ENCODE measurements at places on chromosomes 16 and 17.

DNA sequence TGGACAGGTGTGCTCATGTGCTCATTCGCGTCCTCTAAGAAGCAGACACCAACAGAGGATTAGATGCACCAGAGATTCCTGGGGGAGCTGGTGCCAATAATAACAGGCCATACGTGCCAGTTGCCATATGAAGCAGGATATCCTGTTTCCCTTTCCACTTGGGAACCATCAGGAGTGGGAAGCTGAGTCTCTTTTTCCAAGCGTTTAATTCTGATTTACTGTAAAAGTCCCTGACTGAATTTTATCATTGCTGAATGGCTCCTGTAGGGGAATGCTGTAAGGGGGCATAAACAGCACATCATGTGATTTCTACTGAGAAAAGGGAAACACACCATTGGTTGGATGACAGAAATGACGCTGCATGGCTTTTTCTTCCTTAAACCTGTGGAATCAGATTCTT, 113.3 kb downstream of the IRF8 start:
- DNase-seq, result no peak

- DNase-seq, result no peak
Observed at GRCh38 chr16:28260193-28260592, 32.1 kb upstream of the SBK1 start.

- DNase-seq, result no peak
Observed at GRCh38 chr16:26717826-26718225, 348.9 kb upstream of the C16orf82 start.

- DNase-seq, result no peak
Observed at GRCh38 chr16:89784406-89784805, 32.0 kb downstream of the FANCA start.

GRCh38 chr17:4154201-4154600, 11.2 kb downstream of the CYB5D2 start:
- DNase-seq, result no peak

GRCh38 chr17:61149862-61150362, 249.7 kb upstream of the TBX2 start:
- DNase-seq, result no peak

GRCh38 chr17:20993863-20994778, 48.7 kb downstream of the USP22 start:
- DNase-seq, result no peak

DNA sequence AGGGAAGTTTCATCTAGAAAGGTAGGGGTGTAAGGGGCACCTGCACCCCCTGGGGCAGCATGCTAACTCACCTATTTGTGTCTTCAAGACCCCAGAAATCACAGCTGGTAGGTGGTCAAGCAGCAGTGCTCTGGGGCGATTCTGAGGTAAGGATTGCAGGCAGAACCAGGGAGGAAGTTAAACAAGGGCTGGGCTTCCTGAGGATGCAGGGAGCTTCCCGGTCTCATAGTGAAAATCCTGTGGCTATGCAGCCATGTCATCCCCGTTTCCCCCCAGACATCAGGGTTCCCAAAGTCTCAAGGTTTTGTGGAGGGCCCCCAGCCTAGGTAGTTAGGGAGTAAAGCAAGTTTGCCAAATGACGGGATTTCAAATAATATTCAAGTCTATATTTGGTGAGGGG, 78.5 kb downstream of the C16orf78 start:
- DNase-seq, result no peak

- no peak for DNase-seq
Observed at GRCh38 chr16:79264237-79265109, 336.1 kb downstream of the MAF start.

DNA sequence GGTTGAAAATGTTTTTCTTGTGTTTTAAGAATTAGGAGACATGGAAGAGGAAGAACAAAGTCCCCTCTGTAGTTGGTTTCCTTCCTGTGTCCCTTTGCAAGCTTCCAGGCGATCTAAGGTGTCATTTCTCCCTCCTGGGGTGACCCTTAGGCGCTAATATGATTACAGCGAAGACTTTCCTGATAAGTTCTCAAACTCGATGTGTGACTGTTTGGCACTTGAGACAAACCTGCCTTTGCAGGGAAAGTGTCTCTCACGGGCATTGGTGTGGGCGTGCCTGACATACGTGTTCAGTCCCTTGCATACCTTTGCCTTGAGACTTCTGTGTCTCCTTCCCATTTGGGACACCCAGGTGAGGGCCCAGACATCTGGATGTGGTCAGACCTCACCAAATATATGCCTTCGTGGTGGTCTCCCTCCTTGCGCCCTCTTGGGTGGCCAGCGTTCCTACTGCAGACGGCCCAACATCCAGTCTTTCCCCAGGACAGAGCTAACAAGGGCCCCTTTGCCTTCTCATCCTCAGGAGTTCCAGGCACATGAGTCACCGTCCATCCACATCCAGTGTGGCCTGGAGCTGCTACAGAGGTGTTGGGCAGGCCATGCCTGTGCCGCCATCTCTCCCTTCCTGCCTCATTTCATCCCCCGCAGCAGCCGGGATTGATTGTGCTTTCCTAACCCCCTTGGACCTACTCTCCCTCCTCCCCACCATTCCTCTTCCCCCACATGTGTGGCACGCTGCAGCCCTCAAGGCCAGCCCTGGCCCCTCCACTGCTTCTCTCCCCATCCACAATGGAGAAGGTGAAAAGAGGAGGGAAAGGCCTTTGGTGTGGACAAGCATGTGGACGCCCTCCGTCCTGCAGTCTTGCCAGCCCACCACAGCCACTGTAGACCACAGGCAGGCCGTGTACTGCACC, 3.1 kb upstream of the JPT2 start:
- no peak for DNase-seq

DNA sequence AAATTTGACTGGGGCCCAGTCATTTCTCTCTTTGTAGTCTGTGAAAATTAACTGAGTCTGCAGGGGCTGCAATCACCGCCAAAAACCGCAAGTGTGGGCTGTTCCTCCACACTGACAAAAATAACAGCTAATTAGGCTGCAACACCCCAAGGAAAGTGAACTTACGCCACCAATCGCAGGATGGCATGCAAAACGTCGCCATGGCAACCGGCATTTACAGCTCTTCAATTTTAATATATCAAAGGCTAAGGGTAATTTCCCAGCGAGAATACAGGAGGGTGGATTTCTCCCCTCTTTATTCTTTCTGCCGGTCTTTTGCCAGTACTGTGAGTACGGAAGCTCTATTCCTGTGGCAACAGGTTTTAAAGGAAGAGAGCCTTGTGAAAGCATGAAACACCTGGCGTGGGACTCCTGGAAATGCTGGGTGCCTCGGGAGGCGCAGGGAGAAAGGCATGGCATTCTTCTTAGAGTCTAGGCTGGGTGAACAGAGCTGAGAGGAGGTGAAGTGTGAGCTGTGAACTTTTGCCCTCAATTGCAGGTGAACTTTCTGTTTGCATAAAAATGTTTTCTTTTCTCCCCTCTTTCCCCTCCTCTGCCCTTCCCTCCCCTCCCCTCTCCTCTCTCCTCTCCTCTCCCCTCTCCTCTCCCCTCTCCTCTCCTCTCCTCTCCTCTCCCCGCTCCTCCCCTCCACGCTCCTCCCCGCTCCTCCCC, 399.7 kb downstream of the XYLT1 start:
- no peak for DNase-seq

DNA sequence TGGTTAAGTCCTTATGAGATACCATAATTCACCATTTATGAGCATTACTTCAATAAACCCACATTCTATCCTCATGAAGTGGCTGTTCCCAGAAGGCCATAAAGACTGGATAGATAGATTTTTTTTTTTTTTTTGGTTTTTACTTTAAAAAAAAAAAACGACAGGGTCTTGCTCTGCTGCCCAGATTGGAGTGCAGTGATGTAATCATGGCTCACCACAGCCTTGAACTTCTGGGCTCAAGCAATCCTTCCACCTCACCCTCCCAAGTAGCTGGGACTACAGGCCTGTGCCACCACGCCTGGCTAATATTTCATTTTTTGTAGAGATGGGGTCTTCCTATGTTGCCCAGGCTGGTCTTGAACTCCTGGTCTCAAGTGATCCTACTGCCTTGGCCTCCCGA, 102.3 kb downstream of the XYLT1 start:
- no peak for DNase-seq

DNA sequence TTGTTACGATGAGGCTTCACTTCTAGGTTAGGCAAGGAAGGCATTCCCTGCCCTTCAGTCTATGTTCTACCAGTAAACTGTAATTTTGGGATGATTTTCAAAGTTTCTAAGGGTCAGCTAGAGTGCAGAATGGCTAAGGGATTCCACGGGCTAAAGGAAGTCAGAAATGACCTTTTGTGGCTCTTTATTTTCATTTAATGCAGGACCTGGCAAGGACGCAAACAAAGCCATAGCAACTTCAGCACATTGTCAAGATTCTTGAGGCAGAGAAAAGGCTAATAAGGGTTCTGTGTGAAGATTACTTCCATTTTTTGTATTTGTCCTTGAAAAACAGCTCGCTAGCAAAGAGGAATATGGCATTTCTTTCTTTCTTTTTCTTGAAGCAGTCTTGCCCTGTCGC, 76.6 kb downstream of the STX8 start:
- no peak for DNase-seq

DNA sequence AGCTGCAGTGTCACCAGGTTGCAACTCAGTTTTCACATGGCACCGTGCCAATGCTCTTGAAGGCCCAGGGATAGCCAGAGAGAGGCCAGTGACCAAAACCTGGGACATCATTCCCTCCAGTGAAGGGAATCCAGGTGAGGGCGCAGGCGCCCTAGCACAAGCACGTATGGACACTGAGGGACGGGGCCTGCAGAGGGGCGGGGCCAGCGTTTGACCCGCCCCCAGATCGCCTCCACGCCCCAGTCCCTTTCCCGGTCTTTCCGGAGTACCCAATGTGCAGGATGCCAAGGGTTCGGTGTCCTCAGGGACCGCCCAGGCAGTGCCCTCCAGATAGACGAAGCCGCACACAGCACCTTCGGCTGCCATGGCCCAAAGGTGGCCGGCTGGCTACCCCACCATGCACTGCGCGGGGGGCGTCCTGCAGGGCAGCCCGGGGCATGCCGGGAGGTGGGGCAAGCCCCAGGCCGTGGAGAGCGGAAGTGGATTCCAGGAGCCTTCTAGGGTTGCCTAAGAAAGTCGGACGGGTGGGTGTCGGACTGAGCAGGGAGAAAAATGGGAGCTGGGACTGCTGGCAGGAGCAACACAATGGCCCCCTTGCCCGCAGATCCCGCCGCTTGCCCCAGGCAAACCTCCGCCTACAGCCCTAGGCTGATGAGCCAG, 4.6 kb downstream of the SLC12A4 start:
- DNase-seq, result no peak

DNA sequence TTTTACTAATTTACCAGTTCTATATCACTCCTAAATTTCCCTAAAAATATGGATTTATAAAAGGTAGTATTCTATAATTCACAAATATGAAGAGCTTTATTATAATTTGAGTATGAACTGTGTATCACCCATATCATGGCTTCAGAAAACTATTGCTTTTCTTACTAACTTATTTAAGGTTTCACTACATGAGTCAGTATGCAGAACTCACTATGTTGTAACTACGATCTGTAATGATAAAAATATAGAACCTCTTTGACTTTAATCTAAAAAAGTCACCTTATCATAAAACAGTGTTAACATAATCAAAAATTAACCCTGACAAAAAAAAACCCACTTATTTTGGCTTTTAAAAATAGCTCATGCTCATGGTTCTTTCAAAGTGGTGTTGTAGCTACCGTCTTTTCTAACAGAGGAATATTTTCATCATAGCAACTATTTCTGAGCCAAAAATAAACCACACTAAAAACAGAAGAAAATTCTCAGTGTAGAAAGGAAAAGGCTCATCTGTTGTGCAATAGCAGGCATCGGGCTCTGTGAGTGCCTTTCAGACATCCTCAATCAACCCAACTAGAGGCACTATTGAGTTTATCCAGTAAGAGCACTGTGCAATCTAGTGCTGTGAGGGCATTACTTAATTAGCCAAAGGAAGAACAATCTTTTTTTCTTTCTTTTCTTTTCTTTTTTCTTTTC, 42.1 kb downstream of the ITGAM start:
- no peak for DNase-seq

- no peak for DNase-seq
Observed at GRCh38 chr17:59810894-59811153, 81.9 kb downstream of the TUBD1 start.

GRCh38 chr17:29820425-29820824, 109.6 kb downstream of the SSH2 start:
- no peak for DNase-seq

GRCh38 chr16:13672196-13672595, 247.8 kb upstream of the ERCC4 start:
- DNase-seq, result no peak

DNA sequence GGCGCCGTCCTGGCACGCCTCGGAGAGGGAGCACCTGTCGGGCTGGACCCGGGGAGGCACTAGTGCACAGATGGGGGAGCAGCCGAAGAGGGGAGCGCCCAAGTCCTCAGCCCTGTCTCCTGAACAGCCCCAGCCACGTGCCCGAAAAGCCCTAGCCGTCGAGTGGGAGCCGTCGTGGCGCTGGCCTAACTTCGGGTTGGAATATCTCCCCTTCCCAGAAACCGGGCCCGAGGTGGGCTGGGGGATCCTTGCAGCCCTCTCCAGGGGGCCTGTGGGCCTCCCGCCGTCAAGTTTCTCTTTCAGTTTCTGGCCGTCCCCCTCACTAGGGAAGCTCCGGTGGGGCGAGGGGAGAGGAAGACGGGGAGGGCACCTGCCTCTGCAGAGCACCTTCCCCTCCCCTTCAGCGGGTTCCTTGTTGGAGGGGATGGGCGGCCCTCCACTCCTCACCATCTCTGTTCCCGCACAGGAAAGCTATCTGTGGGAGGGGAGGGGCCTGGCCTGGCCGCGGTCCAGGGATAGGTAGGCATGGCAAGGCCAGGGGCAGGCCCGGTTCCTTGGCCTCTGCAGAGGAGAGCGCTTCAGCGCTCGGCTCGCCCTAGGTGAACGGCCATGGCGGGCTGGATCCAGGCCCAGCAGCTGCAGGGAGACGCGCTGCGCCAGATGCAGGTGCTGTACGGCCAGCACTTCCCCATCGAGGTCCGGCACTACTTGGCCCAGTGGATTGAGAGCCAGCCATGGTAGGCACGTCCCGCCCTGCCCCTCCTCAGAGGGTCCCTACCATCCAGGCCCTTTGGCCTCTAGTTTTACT, 709 bp downstream of the STAT5A start:
- DNase-seq, result no peak

DNA sequence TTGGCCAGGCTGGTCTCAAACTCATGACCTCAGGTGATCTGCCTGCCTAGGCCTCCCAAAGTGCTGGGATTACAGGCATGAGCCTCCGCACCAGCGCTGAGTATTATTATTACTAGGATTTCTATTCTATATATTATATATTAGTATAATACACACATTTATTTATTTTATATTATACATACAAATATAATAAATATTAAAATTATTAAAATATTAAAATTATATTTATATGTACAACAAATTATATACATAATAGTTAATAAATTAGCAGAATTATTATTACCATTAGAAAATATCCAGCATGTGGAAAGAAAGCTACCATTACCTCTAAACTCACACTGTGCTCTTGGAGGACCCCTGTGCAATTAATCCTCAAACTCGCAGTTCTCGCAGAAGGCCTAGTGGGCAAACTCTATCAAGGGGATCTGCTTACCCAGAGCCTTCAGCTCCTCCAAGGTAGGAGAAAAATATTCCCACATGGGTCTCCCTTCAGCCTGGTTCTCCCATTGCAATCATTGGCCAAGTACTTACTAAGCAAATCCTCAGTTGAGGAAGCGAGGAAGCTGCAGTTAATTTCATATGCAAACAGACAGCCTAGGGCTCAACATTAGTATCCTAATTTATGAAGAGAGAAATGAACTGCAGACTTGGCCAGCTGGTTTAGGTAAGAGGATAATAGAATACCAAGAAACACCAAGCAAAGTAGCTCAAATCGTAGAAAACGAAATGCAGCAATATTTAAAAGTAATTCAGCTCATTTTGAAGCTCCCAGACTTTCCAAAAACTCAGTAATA, 241.4 kb upstream of the IRX5 start:
- no peak for DNase-seq
